ENCODE measurements at places on chromosomes 5 and 9.
A peak's percentile ranks its signal among the peaks of the same experiment; 100 is the strongest.

- DNase-seq: no peak
Measured at GRCh38 chr9:131744720-131745201, 4.9 kb upstream of the RAPGEF1 start.

DNA sequence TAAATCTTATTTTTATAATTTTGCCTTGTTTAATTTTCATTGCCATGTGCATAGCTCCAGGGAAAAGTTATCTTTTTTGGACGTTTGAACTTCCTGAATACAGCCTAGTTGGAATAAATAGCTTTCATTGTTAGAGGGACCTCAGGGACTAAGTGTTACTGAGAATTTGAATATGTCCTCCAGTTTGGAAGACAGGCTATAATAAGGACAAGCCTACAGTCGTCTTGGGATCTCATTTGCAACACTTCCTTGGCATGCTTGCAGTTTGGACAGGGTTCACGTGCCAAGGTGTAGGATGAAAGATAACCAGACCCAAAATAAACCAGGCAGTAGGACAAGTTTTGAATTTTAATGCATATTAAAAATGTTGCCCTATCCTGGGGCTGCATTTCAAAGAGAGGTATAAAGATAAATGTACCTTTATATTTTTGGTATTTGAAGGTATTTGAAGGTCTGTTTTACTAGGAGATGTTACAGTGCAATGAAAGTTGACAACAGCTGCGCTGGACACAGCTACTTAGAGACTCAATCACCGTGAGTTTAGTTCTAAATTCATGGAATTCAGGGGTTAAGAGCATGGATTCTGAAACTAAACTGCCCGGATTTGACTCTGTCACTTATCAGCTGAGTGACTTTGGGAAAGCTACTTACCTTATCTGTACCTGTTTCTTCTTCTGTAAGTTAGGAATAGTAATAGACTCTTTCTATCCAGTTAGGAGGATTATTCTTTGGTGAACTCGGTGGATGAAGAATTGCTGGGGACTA is 134.1 kb downstream of the ACTBL2 start:
- no peak for DNase-seq

DNA sequence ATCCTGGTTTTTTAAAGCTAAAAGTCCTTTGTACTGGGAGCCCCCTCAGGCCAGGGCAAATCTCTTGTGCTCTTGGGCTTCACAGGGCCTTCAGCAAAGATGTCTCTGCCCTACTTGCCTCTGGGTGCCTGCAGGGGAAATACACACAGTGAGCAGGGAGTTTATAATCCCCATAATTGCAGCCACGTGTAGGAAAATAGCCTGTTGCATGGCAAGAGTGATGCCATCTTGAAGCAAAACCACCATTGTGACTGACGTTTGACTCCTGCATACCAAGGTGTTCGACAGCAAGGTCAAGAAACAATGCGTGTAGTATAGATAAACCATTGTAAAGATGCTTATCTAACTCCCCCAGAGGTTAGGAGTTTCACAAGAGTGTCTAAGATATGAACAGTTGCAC is 11.4 kb upstream of the IL3 start:
- DNase-seq: no peak

- no peak for DNase-seq
Measured at GRCh38 chr9:134854541-134854981, 26.0 kb upstream of the FCN2 start.

DNA sequence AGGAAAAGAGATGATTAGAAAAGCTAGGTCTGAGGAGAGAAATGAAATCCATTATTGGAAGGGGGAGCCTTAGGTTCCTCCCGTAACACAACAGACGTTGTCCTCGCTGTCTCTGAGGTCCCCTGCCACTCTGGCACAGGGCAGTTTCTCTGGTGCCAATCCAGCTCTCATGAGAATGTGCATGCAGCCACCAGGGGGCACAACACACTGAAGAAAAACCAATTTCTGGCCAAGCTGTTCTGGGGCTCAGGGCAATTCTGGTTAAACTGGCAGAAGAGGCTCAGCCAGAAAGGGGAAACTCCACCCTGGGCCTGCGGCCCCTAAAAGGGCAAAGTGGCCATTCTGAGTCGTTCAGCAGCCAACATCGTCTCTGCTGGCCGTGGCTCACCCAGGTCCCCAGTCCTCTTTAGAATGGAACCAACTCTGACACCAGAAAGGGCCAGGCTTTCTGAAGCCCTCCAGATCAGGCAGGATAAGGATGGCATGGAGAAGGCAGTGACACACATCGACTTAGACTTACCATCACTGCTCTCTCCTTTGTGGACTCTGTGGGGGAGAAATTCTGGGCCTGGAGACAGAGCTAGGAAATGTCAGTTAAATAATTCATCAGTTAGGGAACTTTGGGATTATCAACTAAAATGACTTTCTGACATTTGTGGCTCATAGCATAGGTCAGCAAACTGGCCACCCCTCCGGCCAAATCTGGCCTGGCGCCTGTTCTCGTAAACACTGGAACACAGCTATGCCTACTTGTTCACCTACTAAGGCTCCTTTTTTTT is 58.5 kb upstream of the GOLPH3 start:
- peak; percentile 75 for DNase-seq
